ENCODE measurements at places on chromosomes 6 and 20.

- DNase-seq, result no peak
Measured at GRCh38 chr6:91428953-91429560, 842.2 kb upstream of the MAP3K7 start.

GRCh38 chr20:58652606-58653294 lies 1.7 kb downstream of the STX16 start:
- peak; percentile 80 for DNase-seq

GRCh38 chr6:1606780-1607515 lies 2.8 kb upstream of the FOXC1 start:
- peak; percentile 51 for DNase-seq

- peak; percentile 63 for DNase-seq
Measured at GRCh38 chr20:17431621-17432364, 99.4 kb downstream of the BFSP1 start.

GRCh38 chr6:113782636-113783035 lies 74.5 kb upstream of the MARCKS start:
- DNase-seq, result no peak

GRCh38 chr6:43924222-43924702 lies 154.3 kb downstream of the VEGFA start:
- no peak for DNase-seq

DNA sequence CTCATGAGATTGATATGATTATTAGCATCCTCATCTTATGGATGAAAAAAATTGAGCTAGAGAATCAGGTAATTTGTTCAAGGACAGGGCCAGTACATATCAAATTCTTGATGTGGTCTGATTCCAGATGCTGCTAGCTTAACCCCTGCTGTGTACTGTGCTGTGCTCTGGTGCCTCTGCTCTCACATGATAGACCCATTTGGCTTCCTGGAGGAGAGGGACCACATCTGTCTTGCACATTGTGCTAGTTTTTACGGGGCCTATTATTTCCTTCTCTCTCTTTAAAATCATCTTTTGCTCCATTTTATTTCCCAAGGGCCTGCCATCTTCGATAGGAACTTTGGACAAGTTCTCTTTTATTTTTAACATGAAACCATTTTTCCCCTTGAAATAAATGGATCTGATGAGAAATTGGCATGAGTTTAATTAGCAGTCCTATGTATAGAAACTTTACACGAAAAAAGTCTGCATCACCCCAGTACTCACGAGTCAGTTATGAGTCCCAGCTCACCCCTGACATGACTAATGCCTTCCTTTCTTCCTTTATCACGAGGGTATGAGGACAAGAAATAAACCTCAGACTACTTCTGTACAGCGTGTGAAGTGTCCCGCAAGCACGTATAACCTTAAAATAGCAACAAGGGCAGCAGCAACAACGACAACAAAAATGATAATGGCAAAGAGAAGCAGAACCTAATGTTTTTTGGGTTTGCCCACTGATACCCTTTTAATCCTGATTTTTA lies 26.5 kb downstream of the CD109 start:
- no peak for DNase-seq

DNA sequence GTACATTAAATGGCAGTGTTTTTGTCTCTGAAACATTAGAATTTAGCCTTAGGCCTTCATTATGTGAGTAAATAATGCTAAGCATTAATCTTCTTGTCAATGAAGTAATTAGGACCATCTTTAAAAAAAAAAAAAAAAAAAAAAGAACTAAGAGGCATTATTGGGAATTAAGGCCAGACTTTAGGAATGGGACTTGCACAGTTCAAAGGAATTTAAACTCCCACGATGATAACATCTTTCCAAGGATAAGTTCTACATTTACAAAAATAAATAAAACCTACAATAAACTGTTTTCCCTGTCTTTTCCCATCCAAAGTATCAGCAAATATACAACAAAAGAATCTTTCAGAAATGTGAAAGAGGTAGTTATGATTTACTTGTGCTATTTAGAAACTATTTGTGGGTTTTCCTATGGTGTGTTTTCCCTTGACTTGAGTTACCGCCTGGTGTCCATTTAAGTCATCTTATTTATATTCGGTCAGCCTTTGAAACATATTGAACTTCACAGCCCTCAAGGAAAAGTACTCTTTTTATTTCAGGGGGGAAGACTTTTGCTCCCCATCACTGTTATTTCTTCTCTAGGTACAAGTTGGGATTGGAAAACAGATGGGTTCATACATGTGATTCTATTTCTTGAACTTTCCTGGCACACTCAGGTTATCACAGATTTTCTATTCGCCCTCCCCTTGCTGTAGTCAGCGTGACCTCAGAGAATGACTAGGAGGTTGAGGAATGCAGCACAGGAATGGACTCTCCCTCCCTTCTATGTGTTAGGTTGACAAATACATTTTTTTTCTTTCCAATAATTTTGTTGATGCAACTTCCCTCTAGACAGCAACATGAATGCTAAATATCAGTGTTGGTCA lies 13.6 kb downstream of the STMND1 start:
- no peak for DNase-seq

All from NCI-H526 (cell line).